ENCODE measurements at places on chromosomes 6 and 20.
A peak's percentile ranks its signal among the peaks of the same experiment; 100 is the strongest.

DNA sequence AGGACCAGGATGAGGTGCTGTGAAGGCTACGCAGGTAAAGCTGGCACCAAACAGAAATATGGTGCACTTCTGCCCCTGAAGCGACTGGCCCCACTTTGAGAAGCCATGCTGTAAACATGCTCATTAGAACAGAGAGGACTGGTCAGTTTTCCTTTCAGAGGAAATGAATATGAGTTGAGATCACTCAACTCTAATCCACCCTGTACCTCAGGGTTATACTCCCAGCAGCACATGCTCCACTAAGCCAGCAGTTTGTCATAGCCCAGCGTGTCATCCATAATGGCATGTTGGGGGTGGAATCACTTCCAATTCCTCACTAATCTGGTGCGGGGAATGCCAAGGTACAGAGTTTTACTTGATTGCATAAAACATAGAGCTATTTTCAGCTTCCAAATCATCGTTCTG is 98.1 kb downstream of the HIVEP2 start:
- no peak for DNase-seq

DNA sequence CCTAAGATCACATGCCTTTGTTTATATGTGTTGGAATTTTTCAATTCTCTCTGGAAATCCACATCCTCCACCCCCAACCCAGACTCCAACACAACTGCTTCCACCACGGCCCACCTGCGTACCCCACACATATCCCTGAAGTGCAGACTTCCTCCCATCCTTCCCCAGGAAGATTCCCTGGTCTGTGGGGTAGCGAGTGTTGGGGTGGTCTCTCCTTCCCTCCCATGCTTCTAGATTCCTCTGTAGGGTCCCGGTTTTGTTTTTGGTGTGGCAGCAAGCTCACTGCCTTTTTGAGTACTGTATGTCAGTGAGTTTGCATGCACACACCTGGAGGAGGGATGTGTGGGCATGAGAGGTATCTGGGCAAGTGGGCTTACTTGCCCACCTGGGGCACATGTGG is 127.6 kb downstream of the MRPL14 start:
- no peak for DNase-seq

DNA sequence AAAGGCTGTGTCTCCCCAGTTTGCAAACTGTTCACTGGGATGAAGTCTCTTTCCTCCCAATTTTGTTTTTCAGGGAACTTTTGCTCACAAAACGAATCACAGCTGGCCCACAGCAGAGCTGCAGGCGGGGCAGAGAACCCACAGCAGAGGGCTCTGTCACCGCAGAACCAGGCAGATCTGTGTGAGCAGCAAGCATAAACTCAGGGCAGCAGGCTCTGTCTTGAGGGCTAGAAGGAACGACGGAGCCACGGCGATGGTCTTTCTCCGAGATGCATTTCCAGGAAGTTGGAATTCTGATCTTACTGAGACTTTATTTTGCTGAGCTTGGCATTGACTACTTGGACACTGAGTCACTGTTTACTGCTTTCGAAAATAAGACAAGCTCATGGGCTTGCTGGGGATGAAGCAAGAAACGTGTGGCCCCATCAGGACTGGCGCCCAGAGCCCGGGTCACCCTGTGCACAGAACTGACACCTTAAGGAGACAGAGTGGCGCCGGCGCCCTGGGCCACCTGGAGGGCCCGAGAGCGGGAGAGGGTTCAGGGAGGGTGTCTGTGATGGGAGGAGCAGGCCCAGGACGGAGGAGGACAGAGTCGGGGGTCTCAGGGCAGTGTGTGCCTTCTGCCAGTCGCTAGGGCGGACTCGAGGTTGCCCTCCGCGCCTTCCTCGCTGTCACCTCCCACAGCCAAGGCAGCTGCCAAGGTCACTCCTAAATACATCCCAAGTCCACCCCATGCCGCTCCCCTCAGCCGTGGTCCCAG is 106.3 kb upstream of the NXT1 start:
- DNase-seq, result no peak

DNA sequence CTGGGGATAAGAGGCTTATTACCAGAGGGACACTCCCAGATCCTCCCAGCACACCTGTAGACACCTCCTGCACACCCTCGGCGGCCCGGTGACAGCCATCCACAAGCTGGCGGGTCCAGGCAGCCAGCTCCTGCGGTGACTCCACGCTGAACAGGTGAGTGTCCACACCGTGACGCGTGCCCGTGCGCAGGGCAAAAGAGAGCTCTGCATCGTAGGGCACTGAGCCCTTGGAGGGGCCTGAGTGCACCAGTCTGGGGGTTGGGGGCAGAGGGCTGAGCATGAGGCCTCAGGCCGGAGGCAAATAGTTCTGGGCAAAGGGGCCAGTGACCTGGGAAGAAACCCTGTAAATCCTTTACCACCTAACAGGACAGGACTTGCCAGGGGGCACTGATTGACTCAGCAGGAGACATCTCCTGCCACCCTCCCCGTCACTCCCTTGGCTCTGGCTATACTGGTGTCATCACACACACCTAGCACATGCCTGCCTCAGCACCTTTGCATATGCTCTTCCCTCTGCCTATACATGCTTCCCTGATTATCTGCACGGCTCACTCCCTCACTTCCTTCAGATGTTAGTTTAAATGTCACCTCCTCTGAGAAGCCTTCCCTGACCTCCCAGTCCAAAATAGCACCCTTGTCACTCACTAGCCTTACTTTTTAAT is 8.9 kb upstream of the CDK5RAP1 start:
- DNase-seq, result no peak

- DNase-seq, result no peak
These were observed 4.5 kb upstream of the FAM110A start for GRCh38 chr20:828987-829386.

DNA sequence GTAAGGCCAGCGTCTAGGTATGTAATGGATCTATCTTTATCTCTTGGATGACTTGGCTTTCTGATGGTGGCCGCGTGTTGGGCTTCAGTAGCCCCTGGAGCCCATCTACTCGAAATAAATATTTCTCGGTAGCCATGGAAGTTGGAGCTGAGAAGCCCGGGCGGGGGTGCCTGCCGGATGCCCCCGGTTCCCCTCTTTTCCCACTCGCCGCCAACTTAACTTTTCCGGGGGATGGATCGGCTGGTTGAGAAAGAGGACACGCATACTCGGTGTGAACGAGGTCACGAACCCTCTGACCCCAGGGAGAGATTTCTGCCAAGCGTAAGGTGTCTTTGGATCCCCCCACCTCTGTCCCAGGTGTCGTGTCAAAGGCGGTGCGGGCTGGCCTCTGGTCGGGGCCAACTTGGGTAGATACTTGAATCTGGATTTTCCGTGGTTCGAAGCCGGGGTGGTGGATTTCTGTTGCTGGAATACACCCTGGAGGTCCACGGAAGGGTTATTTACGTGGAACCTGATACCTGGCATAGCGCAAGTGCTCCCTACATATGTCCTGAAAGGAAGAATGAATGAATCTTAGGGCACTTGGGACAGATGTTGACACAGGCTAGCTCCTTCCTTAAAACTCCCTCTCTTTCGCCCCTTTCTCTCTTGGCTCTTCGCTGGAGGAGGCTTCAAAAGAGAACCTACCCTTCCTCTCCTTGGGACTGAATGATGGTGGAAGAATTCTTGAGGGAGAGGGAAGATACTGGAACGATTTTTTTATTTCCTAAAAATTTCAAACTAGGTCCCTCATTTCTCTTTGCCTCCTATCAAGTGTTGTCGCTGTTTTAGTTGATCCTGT is 996 bp downstream of the DOK5 start:
- no peak for DNase-seq

GRCh38 chr6:55998576-55998975 is 123.2 kb upstream of the BMP5 start:
- no peak for DNase-seq

DNA sequence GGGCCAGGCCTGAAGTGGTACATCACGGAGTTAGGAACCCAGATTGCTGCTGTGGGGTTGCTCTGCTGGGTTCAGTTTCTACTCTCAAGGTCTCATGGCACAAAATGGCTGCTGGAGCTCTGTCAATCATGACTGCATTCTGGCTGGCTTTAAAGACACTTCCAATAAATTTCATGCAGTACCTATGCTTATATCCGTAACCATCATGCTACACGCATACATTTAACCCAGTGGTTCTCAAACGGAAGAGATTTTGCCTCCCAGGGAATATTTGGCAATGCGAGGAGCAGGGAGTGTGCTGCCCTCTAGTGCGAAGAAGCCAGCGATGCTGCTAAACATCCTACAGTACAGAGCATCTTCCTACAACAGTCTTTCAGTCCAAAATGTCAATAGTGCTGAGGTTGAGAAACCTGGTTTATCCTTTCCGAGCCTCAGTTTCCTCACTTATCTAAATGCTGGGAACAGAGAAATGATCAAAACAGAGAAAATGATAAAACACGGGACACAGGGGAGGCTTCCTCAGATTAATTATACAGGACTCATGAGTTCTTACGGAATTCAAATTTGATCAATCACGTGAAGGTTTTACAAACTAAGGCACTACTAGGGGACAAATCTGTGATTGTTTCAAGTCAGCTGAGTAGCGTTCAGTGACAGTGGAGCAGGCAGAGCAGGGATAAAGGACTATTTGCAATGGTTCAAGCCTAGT is 9.6 kb upstream of the SLC2A10 start:
- no peak for DNase-seq

DNA sequence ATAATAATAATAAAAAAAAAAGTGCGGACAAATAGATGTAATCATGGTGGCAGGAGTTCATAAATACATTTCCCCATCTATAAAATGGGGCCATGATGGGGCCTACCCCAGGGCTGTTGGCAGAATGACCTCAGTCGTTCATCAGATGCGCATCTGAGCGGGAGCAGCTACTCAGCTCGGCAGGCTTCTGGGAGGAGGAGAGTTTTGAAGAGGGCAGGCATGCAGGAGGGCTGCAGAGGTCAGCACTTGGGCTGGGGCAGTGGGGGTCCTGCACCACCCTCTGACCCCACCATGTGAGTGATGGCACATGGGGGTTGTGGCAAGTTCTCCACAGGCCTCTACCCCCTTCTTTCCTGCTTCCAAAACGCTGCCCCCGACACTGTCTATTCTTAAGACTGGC is 373.5 kb downstream of the ZFAND3 start:
- no peak for DNase-seq

GRCh38 chr6:152969688-152970418 is 13.0 kb downstream of the FBXO5 start:
- no peak for DNase-seq

DNA sequence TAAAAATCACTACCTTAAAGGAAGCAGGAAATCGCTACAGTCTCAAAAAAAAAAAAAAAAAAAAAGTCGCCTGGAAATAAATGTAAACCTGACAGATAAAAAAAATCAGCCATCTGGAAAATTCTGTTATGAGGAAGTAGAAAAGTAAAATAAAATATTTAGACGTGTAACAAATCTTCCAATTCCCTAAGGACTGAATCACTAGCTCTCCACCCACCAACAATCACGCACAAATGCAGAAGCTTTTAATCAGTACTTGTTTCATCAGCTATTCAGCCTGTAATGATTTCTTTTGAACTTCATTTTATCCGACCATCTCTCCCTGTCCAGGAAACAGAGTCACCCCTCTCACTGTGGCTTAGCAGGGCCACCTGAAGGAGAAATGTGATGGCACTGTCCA is 59.0 kb downstream of the SLC23A2 start:
- DNase-seq, result no peak

DNA sequence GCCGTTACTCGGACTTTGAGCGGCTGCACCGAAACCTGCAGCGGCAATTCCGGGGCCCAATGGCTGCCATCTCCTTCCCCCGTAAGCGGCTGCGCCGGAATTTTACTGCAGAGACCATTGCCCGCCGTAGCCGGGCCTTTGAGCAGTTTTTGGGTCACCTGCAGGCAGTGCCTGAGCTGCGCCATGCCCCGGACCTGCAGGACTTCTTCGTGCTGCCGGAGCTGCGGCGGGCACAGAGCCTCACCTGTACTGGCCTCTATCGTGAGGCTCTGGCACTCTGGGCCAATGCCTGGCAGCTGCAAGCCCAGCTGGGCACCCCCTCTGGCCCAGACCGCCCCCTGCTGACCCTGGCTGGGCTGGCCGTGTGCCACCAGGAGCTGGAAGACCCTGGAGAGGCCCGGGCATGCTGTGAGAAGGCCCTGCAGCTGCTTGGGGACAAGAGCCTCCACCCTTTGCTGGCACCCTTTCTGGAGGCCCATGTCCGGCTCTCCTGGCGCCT is 7.2 kb downstream of the SNX21 start:
- no peak for DNase-seq

GRCh38 chr6:56757588-56757984 is 114.9 kb upstream of the DST start:
- DNase-seq, result peak; percentile 58

GRCh38 chr20:2984956-2985661 is 58.3 kb upstream of the GNRH2 start:
- no peak for DNase-seq

GRCh38 chr6:28489366-28490204 is 26.0 kb downstream of the GPX6 start:
- DNase-seq, result peak; percentile 62

- DNase-seq, result no peak
These were observed 27.3 kb upstream of the TAGAP start for GRCh38 chr6:159071843-159072769.

- DNase-seq, result no peak
These were observed 279.7 kb downstream of the ZFAND3 start for GRCh38 chr6:38099221-38099620.

- DNase-seq, result no peak
These were observed 87.4 kb downstream of the TMEM200A start for GRCh38 chr6:130453230-130453629.

DNA sequence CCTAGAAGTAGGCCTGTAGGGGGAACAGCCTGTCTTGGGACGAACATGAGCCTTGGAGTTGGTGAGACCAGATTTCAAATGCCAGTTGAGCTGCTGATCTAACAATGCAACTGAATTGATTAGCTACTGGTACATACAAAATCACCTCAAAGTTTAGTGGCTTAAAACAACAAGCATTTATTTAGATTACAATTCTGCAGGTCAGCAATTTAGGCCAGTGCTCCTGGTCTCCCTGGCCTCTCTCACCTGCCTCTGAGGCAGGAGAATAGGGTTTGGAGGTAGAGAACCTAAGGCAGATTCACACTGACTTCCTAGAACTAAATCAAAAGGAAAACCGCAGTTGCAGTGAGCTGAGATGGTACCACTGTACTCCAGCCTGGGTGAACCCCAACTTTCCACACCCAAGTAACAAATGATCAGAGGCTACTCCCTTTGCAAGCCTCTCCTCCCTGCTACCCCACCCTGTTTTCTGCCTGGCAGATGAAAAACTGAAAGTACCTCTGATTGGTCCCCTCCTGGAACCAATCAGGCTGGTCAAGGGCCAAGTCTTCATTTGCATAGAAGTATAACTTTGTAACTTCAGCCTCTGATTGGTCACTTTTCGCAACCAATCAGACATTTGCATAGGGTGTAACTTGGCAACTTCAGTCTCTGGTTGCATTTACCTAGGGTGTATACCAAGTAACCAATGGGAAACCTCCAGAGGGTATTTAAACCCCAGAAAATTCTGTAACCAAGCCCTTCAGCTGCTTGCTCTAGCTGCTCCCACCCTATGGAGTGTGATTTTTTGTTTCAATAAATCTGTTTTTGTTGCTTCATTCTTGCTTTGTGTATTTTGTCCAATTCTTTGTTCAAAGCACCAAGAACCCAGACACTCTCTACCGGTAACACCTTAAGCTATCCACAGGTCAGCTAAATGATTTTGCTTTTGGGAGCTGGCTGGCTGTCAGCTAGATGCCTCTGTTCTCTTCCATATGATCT is 8.1 kb upstream of the UBR2 start:
- no peak for DNase-seq

- no peak for DNase-seq
These were observed 11.5 kb upstream of the NOP56 start for GRCh38 chr20:2640899-2641298.
